IPS DF 19.7 (cell line): ENCODE measurements at places on chromosomes 2 and 18.

DNA sequence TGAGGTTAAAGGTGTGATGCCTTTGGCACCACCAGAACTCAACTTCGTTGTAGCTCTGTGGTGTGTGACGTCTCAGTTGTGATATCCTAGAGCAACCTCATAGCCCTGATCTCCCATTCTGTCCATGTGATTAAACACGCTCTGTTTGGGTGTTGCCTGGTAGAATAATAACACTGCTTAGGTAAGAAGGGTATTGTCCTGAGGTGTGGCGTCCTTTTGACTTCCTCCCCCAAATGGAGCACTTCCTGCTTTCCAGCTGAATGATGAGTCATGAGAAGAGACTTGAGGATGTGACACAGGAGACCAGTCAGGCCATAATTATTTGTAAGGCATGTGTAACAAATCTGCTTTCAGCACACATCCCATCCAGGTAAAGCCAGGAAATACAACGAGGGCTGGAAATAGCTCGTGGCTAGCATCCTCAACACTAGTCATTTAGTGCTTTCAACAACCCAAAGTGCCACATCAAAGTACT, 100.7 kb downstream of the RAPGEF4 start:
- no peak for DNase-seq

- no peak for DNase-seq
Measured at GRCh38 chr18:46199515-46200147, 95.4 kb downstream of the HAUS1 start.

DNA sequence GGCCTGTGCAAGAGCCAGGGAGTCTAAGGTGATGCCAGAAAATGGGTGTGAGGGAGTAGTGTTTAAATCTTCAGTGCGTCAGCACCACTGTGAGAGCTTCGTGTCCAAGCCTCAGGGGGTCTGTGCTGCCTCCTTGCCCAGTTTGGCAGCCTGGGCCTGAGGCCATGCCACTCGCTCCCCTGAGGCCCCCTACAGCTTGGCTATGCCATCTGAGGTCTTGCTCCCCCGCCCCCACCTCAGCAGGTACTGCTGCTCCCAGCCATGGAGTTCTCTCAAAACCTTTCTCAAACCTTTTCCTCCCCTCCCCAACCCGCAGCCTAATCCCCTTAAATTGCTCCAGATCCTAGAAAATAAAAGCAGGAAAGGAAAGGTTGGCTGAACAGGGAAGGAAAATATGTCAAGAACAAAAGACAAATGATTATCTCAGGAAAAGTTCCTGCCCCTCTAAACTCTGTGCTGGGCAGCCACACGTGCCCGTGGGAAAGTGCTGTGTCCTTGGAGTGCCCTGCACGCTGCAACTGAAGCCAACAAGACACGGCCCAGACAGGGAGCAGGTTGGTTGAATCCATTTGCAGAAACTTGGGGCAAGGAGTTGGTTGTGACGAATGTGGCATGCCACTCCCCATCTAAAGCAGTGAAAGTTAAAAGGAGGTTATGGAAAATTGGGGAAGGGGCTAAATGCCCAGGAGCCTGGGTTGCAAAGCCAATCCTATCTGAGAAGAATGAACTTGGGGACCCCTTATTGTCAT, 61.2 kb downstream of the ATOH8 start:
- no peak for DNase-seq

DNA sequence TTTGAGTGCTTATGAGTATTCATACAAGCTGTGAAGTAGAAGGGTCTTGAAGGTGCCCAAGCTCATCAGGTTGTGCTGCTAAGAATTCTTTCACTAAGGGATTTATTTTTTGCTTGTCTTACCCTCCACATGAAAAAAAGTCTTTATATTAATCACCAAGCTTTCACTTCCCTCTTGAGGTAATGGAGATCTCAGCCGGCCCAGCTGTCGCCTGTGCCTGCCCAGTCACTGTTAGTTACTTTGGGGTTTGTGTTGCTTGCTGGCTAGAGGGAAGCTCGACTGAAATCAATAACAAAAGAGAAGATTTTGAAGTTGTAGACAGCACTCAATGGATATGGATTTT, 21.9 kb downstream of the MC2R start:
- DNase-seq: no peak

DNA sequence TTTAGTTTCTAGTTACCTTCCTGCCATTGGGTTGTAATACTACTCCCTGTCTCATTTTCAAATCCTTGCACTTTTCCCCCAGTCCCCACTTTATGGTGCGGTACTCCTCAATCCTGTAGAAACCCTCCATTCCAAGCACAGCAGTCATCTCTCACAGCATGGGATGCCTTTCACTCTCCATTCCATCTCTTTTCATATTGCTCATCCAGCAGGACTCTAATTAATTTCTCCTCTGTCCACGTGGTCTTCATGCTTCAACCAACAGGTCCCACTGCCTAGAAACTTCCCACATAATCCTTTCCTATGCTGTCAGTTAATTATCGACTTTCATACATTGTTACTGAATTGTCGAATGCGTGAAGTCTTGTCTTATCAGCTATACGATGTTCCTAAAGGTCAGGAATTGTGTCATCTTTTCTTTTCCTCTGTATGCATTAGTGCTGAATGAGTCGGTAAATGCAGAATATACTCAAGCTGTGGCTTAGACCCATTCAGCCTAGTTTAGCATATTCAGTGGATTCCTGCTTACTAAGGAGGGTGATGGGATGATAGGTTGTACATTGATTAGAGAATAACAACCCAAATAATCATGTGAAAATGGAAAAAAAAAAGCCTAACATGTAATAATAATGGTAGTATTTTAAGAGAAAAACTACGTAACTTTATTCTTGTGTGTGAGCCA, 89.7 kb downstream of the CRIM1 start:
- no peak for DNase-seq

GRCh38 chr2:71223767-71224333, 3.1 kb downstream of the PAIP2B start:
- peak; percentile 47 for DNase-seq
